ENCODE measurements at places on chromosomes 12 and 14. TPM values are rescaled to one million over a fixed set of nuclear protein-coding genes. Genes with fewer than 3 reads are reported as not detected.
A peak's percentile ranks its signal among the peaks of the same experiment; 100 is the strongest.

The SDSL gene
- 0.48 TPM for total RNA-seq

The APOF gene
- total RNA-seq = not detected

The OR6C2 gene
- total RNA-seq = not detected

The CLEC1B gene
- total RNA-seq = not detected

The RNASE1 gene
- total RNA-seq = 12.0 TPM

The JAG2 gene
- total RNA-seq = 29.4 TPM

The NRXN3 gene
- total RNA-seq = 1.2 TPM

GRCh38 chr14:21191809-21192446 is 36.1 kb upstream of the OR5AU1 start:
- DNase-seq = peak; percentile 18

DNA sequence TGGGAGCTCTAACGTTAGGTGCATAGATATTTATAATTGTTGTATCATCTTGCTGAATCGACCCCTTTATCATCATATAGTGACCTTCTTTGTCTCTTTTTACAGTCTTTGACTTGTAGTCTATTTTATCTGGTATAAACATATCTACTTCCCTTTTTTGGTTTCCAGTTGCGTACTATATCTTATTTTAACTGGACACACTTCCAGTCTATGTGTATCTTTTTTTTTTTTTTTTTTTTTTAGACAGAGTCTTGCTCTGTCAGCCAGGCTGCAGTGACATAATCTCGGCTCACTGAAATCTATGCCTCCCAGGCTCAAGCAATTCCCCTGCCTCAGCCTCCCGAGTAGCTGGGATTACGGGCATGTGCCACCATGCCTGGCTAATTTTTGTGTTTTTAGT is 41.9 kb upstream of the ZFP36L1 start:
- DNase-seq = no peak

DNA sequence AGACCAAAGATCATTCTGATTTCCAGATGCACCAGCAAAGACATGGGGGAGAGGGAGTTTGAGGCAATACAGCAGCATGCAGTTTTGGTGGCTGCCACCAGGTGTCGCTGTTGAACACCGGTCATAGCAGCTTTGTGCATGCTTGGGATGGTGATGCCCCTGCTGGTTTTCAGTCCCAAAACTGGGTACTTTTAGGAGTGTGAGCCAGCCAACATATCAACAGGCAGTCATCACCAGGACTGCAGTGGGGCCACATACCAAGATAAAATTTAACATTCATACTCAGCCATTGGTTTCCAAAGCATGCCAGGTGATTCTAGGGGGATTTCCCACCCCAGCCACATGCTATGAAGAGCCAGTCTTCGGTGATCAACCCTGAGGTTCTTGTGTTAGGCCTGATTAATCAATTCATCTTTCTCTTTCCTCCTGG is 64.2 kb downstream of the PHETA1 start:
- no peak for DNase-seq

- no peak for DNase-seq
Observed at GRCh38 chr14:75281654-75282019, 3.0 kb downstream of the FOS start.

DNA sequence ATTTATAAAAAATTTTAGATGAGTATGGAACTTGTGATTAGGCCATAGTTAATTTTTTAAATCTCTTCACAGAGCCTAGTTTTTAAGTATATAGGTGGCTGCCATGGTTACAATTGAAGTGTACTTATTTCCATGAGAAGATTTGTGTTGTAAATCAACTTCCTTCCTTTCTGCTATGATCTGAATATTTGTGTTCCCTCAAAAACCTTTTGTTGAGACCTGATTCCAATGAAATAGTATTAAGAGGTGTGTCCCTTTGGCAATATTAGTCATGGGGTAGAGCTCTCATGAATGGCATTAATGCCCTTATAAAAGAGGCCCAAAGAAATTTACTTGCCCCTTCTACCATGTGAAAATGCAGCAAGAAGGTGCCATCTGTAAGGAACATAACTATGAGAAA is 28.8 kb downstream of the ETNK1 start:
- DNase-seq = no peak

- DNase-seq = no peak
Observed at GRCh38 chr12:107429006-107429705, 256.4 kb upstream of the PWP1 start.

DNA sequence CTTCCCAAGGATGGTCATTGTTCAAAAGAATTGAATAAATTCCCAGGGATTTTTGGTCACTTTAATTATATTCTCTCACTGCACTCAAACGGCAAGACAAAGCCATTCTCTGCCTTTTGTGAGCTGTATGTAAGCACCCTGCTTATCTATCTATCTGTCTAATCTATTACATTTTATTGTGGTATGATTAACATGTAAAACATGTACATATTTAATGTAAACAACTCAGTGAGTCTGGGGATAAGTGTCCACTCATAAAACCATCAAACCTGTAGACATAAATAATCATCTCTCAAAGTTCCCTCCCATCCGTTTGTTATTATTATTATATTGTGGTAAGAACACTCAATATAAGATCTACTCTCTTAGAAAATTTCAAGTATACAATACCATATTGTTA is 167.1 kb downstream of the CAND1 start:
- DNase-seq = no peak

DNA sequence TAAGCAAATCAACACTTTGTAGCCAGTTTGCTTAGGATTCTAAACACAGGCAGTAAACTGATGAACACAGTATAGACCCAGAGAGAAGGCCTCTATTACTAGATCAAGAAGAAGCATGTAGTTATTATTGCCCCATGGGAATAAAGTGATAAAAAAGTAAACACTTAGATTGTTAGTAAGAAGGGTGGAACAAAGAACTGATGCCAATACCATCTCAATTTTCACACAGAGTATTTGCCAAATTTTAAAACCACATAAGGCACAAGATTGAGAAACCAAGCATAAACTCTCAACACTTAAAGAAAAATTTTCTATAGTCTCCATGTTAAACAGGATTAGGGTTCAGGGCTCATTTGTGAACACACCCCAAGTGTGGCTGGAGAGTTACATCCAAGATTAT is 77.0 kb upstream of the SYT1 start:
- DNase-seq = no peak

DNA sequence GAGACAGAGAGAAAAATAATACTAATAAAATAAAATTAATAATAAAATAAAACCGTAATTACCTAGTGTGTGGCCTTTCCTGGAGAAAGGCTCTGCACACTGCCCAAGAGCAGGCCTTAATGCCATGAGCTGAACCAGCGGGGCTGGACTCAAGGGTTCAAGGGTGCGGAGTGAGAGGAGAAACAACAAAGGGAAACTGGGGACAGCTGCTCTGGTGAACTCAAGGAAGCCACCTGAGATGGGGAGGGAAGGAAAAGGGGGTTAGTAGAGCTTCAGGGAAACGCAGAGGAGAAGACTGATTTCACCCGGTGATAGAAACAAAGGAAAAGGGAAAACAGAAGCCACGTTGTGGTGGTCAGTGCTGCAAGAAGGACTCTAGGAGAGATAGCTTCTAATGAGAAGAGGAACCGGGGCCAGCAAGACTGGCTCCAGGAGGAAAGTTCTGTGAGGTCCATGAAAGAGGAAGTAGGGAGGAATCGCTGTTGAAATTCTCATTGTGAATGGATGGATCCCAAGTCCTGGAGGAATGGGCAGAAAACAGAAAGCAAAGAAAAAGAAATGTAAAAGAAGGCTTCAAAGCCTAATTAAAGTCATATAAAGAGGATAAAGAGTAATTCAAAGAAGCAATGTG is 48.3 kb upstream of the BCL2L14 start:
- no peak for DNase-seq

DNA sequence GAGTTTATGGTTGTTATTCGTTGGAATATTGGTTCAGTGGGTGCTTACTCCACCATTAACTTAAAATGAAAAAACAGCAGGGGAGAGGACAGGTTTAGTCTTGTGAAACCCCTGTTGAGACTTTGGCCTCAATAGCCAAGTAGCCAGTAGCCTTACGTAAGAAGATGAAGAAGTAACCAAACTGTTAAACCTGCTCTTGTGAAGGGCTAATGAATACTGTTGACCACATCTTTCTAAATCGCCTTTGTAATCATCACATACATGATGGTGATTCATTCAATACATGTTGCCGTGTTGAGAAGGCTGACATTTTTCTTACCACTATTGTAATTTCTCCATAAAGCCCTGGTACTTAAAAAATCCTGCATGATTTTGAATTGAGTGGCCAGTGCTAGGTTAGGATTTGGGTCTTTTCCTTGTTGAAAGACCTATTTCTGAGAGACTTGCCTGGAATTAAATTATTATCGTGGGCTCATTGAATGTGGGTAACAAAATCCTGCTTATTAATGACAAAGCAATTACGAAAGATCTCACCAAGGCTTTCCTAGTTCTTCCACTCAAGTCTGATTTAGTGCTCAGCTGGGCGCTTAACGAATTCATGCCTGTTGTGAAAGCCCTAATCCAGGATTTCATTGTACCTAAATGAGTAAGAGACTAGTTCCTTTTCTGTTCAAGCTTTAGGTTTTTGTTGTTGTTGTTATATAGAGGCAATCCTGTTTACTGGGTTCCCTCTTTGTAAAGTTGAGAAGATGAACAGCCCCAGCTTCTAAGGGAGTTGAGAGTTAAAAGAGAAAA is 333.1 kb downstream of the FUT8 start:
- DNase-seq = no peak

DNA sequence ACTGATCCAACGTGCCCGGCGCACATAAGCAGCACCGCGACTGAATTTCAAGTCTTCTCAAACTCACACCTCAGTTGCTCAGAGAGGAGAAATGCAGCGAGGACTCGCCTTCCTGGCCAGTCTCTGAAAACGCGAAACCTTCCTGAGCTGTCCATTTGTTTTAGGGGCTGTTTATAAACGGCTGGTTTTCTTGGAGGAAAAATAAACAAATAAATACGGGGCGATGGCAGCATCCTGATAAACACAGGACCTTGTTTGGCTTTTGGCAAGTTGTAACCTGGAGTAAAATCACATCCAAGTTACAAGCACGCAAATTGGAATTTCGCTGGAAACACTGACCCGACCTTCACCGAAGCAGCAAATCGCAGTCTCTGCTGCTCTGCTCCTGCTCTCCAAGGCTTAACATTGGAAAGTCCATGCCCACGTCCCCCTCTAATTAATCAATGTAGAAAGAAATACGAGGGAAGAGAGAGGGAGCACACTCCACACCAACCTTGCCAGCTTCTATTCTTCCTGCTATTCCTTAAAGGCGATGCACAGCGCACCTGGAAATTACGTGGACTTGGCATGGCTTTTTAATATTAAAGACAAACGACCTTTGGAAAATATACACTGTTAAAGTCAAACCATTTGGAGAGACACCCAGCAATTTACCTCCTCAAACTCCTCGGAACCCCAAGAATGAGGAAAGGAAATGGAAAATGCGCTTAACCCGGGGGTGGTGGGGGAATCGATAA is 248.8 kb downstream of the APAF1 start:
- no peak for DNase-seq

DNA sequence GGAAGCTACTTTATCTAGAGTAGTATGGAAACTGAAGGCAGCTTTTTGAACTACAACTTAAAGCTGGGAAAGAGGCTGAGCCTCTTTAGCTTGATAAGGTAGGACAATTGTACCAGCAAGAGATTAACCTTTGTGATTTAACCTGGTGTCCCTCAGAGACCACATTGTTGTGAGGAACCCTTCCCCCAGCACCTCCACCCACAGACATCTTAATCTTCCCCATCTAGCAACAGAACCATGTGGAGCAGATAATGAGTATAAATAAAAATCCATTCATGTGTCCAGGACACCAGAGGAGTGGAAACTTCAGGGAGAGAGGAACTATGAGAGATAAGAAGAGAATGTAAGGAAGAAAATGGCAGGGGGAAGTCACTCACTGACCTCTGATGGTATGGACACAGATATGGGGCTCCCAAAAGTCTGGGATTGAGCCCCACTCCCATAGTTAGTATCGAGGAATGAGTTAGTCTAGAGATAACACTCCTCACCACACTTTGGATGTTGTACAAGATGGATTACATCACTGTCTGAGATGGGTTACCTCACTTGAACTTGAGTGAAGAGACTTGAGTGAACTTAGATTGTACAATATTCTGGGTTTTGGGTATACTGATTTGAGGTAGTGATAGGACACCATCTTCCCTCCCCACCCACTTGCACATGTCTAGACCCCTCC is 33.9 kb upstream of the SLC38A2 start:
- no peak for DNase-seq
